Stimulated activated CD4-positive, alpha-beta T cell treated with anti-CD3 and anti-CD28 coated beads, Interleukin-4, amount 100 ng/mL, for 48 hours (primary cell): ENCODE measurements at places on chromosomes 7 and 10.

- DNase-seq, result no peak
Observed at GRCh38 chr7:132185150-132185549, 391.1 kb downstream of the PLXNA4 start.

DNA sequence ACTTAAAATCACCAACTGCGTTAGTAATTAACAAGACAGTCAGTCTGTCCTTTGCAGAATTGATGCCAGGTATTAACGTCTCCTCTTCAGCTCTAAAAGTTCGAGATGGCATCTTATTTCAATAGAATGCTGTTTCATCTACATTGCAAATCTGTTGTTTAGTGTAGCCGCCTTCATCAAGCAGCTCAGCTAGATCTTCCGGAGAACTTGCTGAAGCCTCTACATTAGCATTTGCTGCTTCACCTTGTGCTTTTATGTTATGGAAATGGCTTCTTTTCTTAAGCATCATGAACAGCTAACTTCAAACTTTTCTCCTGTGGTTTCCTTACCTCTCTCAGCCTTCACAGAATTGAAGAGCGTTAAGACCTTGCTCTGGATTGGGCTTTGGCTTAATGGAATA lies 95.5 kb upstream of the FAM20C start:
- no peak for DNase-seq

DNA sequence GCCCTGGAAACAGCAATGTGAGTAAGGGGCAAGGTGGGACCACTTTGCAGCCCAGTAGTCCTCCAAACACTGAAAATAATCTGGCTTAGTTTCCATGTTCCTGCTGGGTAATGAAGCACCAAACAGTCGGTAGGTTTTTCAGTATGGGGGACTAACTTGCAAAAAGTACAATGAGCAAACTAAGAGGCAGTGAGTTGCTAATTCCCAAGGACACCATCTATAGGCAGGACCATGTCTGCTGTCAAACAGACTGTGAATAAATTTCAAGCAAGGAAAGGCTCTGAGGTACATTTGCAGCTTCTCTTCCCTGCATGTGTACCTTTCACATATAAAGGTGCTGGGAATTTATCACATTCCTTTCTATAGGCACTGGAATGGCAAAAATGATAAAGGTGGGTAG lies 327.7 kb downstream of the GPR158 start:
- no peak for DNase-seq

GRCh38 chr7:77479536-77480088 lies 57.5 kb upstream of the PTPN12 start:
- no peak for DNase-seq

DNA sequence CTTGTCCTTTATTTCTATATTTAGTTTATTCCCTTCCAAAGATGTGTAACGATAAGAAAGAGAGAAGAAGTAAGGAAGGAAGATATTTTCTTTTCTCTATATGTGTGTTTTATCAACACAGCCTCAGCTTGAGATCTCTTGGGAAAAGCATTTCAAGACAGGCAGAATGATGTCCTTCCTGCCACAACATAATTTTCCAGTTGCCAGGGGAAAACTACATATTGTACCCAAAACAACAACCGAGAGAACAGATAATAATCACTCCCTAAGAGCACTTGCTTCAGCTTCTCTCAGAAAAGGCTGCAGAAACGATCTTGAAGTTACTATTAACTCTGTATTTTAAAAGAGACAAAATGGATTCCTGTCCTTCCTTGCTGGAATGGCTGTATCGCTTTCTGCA lies 151.4 kb upstream of the ITGB1 start:
- DNase-seq, result no peak

DNA sequence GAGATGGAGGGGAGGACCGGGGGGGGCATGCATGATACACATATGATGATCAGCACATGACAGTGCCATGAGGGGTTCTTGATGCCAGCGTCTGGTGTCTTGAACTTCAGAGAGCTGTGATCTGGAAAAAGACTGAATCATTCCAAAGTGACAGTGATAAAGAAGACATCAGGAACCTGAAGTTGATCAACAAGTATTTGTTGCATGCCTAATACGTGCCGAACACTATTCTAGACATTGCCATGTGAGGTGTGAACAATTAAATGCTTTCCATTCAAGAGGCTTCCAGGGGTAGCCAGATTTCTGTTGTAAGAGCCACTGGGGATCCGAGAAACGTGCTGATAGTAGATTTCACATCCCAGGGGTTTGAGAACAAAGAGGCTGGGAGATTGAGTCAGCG lies 6.2 kb downstream of the MCM10 start:
- no peak for DNase-seq

DNA sequence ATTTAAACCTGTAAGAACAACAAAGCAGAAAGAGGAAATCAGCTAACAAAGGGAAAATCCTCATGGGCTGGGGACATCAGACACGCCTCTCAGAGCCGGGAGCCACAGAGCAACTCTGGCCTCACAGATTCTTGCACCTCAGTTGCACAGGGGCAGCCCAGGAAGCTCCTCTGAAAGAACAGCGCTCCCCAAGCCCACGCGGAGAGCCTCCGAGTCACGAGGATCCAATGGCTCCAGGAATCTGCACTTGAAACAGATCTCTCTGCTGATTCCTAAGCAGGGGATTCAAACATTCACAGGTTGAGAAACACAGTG lies 213.2 kb upstream of the MGMT start:
- DNase-seq, result no peak

GRCh38 chr10:29612657-29613056 lies 22.1 kb downstream of the SVIL start:
- no peak for DNase-seq

- no peak for DNase-seq
Observed at GRCh38 chr7:131568510-131568909, 12.1 kb upstream of the PODXL start.

GRCh38 chr7:104286839-104287238 lies 41.6 kb upstream of the LHFPL3 start:
- DNase-seq, result no peak

GRCh38 chr10:100333661-100334440 lies 3.8 kb upstream of the PKD2L1 start:
- DNase-seq, result no peak

GRCh38 chr7:464454-465401 lies 54.9 kb downstream of the PDGFA start:
- DNase-seq, result no peak

DNA sequence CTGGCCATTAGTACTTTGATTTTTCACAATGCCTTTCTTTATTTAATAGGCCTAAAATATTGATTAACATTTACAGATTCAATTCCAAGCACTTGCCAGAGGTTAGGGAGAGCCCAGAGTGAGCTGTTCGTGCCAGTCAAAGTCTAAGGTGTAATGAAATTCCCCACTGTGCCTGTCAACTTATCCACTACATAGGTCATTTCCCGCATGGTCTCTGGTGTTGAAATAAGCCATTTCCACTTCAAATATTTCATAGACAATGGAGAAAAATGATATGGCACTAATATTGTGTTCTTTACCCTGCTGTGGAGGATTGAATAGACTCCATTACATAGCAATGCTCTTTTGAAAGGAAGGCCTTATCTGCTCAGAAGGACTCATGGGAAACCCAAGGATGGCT lies 978.1 kb upstream of the CELF2 start:
- no peak for DNase-seq

DNA sequence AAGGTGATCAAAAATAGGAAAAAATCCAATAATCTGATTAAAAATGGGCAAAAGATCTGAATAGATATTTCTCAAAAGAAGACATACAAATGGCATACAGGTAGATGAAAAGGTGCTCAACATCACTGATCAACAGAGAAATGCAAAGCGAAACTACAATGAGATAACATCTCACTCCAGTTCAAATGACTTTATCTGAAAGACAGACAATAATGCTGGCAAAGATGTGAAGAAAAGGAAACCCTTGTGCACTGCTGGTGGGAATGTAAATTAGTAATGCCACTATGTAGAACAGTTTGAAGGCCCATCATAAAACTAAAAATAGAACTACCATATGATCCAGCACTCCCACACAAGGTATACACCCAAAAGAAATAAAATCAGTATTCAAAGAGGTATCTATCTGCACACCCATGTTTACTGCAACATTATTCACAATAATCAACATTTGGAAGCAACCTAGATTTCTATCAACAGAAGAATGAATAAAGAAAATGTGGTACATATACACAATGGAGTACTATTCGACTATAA lies 85.0 kb downstream of the LRRN3 start:
- DNase-seq, result no peak

DNA sequence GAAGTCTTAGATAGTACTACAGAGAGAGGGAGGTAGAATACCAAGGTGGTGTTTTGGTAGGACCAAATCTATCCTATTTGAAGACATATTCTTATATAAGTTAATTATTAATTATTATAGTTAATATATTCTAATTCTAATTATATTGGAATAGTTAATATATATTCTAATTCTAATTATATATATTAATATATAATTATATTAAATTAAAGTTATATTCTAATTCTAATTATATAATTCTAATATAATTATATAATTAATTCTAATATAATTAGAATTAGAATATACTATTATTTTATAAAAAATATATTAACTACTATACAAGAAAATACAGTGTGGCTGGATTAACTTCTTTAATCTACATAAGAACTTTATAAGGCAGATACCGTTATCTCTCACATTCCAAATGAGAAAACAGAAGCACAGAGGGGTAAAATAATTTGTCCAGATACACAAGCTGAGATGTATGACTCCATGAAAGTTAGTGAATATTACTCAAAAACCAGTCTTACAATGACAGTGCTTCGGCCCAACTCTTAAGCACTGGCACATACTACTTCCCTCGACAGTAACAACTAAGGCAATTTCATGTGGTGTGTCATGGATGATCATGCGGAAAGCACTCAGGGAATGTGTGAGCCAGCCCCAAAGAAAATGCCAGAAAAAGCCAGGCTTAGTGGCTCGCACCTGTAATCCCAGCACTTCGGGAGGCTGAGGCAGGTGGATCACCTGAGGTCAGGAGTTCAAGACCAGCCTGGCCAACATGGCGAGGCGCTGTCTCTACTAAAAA lies 42.6 kb downstream of the TYW1B start:
- DNase-seq, result no peak

DNA sequence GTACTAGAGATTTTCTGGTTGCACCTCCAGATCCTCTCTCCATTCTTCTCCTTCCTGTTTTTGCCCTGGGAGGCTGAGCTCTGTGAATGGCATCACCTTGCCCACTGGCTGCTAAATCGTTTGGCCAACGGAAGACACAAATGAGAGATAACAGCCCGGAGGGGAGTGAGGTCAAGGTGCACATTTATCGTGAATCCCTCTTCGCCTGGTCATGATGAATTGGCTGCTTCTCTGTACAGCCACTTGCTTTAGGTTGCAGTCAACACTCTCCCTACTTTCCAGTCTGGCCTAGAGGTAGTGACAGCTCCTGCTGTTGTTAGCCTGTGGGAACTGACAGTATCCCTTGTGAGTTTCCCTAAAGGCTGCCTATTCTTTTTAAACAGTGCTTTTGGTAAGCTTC lies 85.4 kb upstream of the CHCHD3 start:
- DNase-seq, result no peak

GRCh38 chr10:19731560-19731959 lies 84.7 kb upstream of the PLXDC2 start:
- DNase-seq, result no peak

DNA sequence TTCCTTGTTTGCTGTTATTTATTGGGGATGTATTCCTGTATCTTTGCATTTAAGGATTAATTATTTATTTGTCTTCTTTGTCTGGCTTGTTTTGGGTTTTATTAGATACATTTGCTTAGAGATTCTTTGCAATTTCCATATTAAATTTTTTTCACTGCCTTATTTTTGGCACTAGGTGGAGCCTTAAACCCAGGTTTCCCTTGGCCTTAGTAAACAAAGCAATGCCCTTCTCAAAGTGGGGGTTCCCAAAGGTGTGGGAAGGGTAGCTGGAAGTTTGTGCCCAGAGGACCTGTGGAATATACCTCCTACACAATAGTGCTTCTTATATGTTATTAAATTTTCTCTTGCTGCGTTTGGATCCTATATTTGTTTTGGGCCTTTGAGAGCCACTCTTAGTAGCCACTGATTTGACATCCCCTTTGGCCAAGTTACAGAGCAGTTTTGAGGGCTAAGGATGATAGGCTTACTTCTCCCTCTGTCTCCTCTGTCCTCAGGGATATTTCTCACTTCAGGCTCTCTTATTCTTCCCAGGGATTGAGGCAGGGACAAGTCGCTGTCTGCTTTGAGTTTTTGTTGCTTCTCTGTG lies 162.3 kb downstream of the ITGB1 start:
- DNase-seq, result no peak

DNA sequence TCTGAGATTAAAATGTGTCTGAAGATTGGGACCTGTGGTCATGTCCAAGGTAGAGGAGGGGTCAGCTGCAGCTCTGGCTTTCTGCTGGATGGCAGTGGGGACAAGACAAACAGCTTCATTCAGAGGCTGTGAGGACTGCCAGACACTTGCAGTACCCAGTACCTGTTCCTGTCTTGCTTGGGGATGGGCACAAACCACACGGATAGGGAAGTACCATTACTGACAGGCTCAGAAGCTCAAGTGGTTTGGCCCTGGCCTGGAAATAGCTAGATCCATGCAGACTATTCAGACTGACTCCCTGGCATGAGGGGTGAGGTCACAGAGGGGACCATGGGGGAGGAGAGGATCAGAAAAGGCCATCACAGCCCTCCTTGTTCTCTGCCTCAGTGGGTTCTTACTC lies 56.0 kb upstream of the COMTD1 start:
- no peak for DNase-seq

- no peak for DNase-seq
Observed at GRCh38 chr7:115328018-115328417, 406.1 kb downstream of the MDFIC start.

GRCh38 chr7:46109437-46109836 lies 188.4 kb upstream of the IGFBP3 start:
- DNase-seq, result no peak

DNA sequence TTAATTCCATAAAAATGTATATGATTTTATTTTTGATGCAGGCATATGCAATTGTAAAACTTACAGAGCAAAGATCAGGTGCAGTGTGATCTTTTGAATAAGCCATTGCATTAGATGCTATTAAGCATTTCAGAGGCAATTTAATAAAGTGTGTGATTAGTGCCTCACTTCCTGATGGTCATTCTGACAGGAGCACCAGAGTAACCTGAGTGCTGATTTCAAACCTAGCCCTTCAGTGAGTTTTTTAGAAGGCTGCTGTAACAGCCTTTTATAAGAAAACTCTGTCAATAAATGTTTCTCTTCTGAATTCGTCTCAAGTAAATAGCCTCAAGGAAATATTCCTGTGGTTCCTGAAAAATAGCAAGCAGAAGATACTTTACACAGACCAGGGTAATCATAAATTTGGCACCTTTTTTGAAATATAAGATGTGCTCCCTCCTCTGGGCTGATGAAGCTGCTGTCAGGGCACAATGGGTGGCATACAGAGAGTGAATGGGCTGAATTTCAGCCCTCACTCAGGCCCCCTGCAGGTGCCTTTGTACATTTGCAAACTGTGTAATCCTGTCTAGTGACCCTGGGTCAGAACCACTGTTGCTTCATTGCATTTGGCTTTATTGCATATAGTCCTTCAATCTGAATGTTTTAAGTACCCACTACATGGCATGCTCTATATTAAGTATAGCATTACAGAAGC lies 193.7 kb upstream of the CSTF2T start:
- no peak for DNase-seq

GRCh38 chr7:127415060-127415742 lies 22.7 kb upstream of the ZNF800 start:
- DNase-seq, result no peak
